ENCODE measurements at places on chromosomes 7 and 10.
A peak's percentile ranks its signal among the peaks of the same experiment; 100 is the strongest.

DNA sequence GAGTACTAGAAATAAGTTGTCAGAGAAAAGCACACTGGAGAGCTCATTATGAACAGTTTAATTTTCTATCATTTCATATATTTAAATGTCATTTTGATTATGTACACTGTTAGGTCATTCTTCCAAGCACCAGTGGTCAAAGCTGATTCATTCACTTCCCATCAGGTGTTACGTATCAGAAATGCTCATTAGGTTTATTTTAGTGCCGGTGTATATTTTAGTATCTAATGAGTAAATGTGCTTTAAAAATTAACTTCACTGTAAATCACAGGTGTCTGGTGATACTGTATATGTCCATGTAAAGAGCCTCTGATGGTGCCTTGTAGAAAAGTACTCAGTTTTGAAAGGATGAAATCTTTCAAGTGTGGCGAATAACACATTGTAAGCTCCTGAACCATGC is 3.5 kb downstream of the DMTF1 start:
- H3K36me3 ChIP-seq, result peaks cover 6% of the 10 kb centered on the region
- peaks cover 30% of the 10 kb centered on the region for H3K4me1 ChIP-seq
- no peaks in the 10 kb centered on the region for H3K27me3 ChIP-seq
- peak overlapping the region; percentile 44 for H3K4me3 ChIP-seq
- no peak for DNase-seq
- H3K27ac ChIP-seq, result peak overlapping the region; percentile 71

GRCh38 chr10:132522521-132523411 is 14.8 kb upstream of the INPP5A start:
- H3K27ac ChIP-seq, result no peak overlapping the region
- no peaks in the 10 kb centered on the region for H3K27me3 ChIP-seq
- no peaks in the 10 kb centered on the region for H3K4me1 ChIP-seq
- DNase-seq, result no peak
- H3K36me3 ChIP-seq, result no peaks in the 10 kb centered on the region

DNA sequence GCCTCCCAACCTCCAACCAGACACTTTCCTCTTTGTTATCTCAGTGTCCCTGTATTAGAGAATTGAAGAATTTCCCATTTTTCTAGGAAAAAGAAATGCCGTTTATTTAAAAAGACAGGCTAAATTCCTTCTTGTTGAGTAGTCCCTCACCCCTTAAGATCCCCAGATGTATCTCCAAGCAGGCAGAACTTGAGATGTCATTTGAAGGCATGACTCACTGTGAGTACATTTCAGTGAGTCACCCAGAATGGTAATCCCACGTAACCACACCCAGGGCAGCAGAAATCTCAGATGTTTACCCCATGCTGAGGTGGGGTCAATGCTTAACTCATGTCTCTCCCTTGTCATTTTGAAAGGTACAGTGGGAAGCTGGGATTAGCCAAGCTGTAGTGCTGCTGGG is 4.4 kb downstream of the ZNF655 start:
- H3K36me3 ChIP-seq, result peaks cover 33% of the 10 kb centered on the region
- no peak overlapping the region for H3K4me3 ChIP-seq
- no peaks in the 10 kb centered on the region for H3K27me3 ChIP-seq
- H3K27ac ChIP-seq, result no peak overlapping the region

DNA sequence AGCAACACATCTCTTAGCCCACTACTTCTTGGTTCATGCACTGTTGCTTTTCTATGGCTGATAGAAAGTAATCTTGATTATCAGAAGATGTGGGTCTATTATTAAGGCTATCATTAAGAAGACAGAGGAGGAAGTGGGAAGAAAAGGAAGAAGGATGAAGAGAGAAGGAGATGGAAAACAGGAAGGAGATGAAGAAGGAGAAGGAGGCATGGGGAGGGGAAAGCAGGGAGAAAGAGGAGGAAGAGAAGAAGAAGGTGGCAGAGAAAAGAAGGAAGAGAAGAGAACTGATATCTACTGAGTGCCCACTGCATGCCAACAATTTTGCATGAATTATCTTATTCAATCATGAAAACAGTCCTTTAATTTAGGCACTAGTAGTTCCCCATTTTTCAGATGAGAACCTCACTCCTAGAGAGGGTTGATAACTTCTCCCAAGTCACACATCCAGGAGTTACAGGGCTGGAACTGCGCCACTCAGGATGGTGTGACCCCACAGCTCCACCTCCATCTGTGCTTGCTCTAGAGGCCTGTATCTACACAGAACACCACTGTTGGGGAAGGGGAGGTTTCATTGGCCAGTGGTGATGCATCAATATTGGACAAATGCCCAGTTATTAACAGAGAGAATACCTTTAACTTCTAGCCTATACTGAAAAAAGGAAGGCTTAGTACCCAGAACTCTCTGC is 147.4 kb downstream of the CXCL12 start:
- H3K27ac ChIP-seq, result no peak overlapping the region
- H3K27me3 ChIP-seq, result no peaks in the 10 kb centered on the region
- H3K4me3 ChIP-seq, result no peak overlapping the region
- no peak for DNase-seq
- H3K36me3 ChIP-seq, result peaks cover under 1% of the 10 kb centered on the region

DNA sequence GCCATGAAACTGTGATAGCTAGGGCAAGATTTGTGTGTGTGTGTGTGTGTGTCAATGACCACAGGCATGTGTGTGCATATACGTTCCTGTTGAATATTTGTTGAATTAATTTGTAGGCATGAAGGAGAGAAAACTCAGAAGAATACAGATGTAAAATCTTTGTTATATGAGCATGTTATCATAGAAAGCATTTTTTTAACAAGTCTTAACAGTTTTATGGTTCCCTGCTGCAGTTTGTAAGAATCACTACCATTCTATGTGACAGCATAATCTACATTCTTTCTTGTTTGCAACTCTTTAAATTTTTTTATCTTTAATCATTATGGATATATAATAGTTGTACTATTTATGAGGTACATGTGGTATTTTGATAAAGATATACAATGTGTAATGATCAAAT is 130.3 kb downstream of the CD36 start:
- no peaks in the 10 kb centered on the region for H3K4me1 ChIP-seq
- H3K4me3 ChIP-seq, result no peak overlapping the region
- H3K27me3 ChIP-seq, result peaks cover 7% of the 10 kb centered on the region

DNA sequence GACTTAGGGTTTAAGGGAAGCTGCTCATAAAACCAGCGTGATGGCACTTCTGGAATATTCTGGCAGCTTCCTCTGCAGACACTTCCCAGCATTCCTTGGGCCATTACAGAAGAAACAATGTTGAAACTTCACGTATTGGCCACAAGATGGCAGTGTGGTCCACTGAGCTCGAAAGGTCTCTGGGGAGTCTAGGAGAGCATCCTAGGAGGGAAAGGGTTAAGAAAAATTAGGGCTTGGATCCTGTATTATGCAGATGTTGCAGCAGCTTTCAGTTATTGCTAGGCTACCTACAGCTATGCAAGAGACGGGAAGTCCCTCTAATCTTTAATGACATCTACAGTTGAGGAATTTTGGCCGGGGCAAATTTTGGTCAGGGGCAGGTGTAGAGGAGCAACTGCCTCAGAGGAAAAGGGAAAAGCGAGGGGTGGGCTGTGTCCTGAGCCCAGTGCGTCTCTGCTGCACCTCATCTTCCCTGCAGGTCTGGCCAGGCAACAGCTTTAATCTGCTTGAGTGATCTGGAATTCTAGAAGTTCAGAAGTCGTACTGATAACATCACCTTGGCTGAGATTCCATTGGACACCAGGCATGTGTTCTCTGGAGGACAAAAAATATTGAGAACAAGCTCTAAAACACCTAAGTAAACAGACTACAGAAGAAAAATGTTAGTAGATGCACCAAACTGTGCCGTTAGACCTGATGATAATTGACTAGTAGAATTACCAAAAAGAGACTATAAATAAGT is 220.8 kb upstream of the PRSS58 start:
- peaks cover 9% of the 10 kb centered on the region for H3K27me3 ChIP-seq
- H3K27ac ChIP-seq, result no peak overlapping the region
- no peak for DNase-seq
- H3K36me3 ChIP-seq, result no peaks in the 10 kb centered on the region

- no peaks in the 10 kb centered on the region for H3K4me1 ChIP-seq
- H3K4me3 ChIP-seq, result no peak overlapping the region
- H3K36me3 ChIP-seq, result peaks cover 24% of the 10 kb centered on the region
Observed at GRCh38 chr7:140458916-140459315, 20.4 kb downstream of the MKRN1 start.

DNA sequence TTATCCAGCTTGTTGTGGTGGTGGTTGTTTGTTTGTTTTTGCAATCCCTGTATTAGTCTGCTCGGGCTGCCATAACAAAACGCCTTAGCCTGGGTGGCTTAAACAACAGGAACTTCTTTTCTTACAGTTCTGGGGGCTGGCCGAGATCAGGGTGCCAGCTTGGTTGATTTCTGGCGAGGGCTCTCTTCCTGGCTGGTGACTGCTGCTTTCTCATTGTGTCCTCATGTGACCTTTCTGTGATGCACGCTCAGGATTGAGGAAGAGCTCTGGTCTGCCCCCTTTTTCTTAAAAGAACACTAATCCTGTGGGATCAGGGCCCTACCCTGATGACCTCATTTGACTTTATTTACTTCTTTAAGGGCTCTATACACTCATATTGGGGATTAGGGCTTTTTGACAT is 107.1 kb upstream of the NRP1 start:
- H3K4me3 ChIP-seq, result no peak overlapping the region
- no peaks in the 10 kb centered on the region for H3K4me1 ChIP-seq
- H3K27ac ChIP-seq, result no peak overlapping the region

DNA sequence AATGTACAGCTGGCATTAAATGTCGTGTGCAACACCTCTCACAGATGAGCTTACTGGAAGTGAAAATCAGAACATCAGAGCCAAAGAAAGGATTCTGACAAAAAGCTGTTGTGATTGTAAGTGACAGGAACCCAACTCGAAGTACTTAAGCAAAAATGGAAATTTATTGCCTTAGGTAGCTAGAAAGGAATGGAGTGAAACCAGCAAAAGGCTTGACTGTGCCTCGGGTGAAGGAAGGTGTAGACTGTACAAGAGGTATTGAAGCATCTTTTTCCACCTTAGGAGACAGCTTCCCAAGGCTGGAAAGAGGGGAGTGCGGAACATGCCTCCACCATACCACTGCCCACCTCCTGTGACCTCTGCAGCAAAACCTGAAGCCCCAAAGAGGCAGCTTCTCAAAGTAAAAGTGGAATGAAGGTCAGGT is 27.3 kb upstream of the ITGB1 start:
- peaks cover 9% of the 10 kb centered on the region for H3K4me1 ChIP-seq

GRCh38 chr7:77226357-77226839 is 26.8 kb upstream of the FGL2 start:
- H3K27ac ChIP-seq, result no peak overlapping the region
- H3K4me3 ChIP-seq, result no peak overlapping the region
- peaks cover 17% of the 10 kb centered on the region for H3K36me3 ChIP-seq
- H3K27me3 ChIP-seq, result no peaks in the 10 kb centered on the region
- DNase-seq, result no peak
- H3K4me1 ChIP-seq, result no peaks in the 10 kb centered on the region

GRCh38 chr10:101775273-101776160 is at the start of gene FGF8:
Gene FGF8 (minus strand): TSS chr10:101776114. CDS start chr10:101775900, 214 bp downstream.
- H3K27ac ChIP-seq, result peak within 1 kb of the TSS; percentile 72
- no peak for DNase-seq
- peak within 1 kb of the TSS; percentile 35 for H3K4me3 ChIP-seq
- peaks cover 43% of the 10 kb centered on the region for H3K4me1 ChIP-seq

DNA sequence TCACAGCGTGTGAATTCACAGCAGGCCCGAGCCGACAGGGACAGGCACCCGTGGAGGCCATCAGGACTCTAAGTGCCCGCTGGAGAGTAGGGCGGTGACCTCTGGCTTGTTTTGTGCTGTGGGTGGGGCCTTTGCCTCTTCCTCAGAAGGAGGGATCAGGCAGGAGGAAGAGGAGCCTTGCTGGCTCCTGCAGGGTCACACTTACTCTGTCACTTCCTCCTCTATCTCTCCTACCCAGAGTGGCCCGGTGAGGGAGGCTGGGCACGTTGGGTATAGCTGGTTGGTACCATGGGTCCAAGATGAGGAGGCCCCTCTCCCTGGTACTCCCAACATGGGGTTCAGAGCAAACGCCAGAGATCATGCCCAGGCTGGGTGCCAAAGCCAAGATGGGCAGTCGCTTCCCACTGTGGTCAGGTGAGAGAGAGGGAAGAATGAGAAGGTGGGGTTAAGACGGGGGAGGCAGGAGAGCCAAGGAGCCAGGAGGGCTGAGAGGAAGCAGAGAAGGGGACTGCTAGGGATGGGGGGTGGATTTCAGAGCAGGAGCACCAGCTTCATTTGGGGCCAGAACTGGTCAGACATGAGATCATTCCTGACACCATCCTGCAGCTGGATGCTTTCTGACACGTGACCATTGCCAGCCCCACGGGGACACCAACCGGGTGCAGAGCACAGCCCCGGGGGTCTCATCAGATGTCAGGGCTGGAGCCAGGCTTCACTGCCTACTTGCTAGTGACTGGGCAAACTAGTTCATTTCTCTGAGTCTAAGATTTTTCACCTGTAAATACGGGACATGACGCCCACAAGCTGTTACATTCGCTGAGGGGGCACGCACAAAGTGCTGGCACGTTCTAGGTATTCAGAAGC is 54.8 kb upstream of the CACUL1 start:
- H3K36me3 ChIP-seq, result no peaks in the 10 kb centered on the region
- H3K4me3 ChIP-seq, result no peak overlapping the region
- peaks cover 27% of the 10 kb centered on the region for H3K27me3 ChIP-seq

GRCh38 chr7:115683093-115683492 is 347.5 kb downstream of the TFEC start:
- no peaks in the 10 kb centered on the region for H3K4me1 ChIP-seq
- no peaks in the 10 kb centered on the region for H3K27me3 ChIP-seq
- no peak for DNase-seq
- H3K27ac ChIP-seq, result no peak overlapping the region

- H3K27ac ChIP-seq, result no peak overlapping the region
- H3K27me3 ChIP-seq, result peaks cover 78% of the 10 kb centered on the region
- peaks cover 23% of the 10 kb centered on the region for H3K4me1 ChIP-seq
- no peaks in the 10 kb centered on the region for H3K36me3 ChIP-seq
- H3K4me3 ChIP-seq, result peak overlapping the region; percentile 71
Observed at GRCh38 chr7:101179713-101180112, 380 bp downstream of the NAT16 start.

DNA sequence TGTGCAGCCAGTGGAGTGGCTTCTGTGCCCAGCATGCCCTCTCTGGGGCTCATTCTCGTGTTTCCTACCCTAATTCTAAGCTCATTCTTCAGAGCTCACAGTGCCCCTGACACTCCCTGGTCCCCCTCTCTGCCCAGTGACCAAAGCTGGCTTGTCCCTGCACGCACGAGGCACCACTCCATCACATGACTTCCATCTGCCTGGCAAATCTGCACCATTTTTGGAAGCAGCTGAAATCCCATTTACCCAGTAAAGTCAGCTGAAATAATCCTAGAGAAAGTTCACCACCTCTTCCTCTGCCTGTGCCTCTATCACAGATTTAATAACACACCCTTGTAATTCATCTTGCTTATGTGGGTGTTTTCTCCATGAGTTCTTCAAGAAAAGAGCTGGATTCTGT is 616.9 kb downstream of the PTPRN2 start:
- no peak overlapping the region for H3K4me3 ChIP-seq
- no peak for DNase-seq
- no peaks in the 10 kb centered on the region for H3K27me3 ChIP-seq
- no peaks in the 10 kb centered on the region for H3K36me3 ChIP-seq
- no peak overlapping the region for H3K27ac ChIP-seq

- no peak for DNase-seq
- no peaks in the 10 kb centered on the region for H3K4me1 ChIP-seq
- no peaks in the 10 kb centered on the region for H3K27me3 ChIP-seq
- H3K27ac ChIP-seq, result no peak overlapping the region
Observed at GRCh38 chr7:158157460-158157859, 430.2 kb downstream of the PTPRN2 start.

Measured in naive B cell (primary cell).